ENCODE measurements at places on chromosomes 12 and 14. TPM values are rescaled to one million over a fixed set of nuclear protein-coding genes. Genes with fewer than 3 reads are reported as not detected.
A peak's percentile ranks its signal among the peaks of the same experiment; 100 is the strongest.

DNA sequence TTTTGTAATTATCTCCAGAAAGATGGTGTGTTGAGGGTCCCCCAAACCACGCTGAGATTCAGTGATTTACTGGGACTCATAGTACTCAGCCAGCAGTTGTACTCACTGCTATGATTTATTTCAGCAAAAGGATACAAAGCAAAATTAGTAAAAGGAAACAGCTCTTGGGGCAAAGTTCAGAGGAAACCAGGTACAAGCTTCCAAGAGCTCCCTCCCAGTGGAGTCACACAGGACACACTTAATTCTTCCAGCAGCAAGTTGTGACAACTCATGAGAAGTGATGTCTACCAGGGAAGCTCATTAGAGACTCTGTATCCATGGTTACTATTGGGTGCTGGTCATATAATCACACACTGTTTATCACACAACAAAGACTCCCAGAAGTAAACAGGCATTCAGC, 38.7 kb downstream of the TTC8 start:
- H3K4me3 ChIP-seq = no peak overlapping the region
- no peaks in the 10 kb centered on the region for H3K36me3 ChIP-seq
- no peak for DNase-seq

DNA sequence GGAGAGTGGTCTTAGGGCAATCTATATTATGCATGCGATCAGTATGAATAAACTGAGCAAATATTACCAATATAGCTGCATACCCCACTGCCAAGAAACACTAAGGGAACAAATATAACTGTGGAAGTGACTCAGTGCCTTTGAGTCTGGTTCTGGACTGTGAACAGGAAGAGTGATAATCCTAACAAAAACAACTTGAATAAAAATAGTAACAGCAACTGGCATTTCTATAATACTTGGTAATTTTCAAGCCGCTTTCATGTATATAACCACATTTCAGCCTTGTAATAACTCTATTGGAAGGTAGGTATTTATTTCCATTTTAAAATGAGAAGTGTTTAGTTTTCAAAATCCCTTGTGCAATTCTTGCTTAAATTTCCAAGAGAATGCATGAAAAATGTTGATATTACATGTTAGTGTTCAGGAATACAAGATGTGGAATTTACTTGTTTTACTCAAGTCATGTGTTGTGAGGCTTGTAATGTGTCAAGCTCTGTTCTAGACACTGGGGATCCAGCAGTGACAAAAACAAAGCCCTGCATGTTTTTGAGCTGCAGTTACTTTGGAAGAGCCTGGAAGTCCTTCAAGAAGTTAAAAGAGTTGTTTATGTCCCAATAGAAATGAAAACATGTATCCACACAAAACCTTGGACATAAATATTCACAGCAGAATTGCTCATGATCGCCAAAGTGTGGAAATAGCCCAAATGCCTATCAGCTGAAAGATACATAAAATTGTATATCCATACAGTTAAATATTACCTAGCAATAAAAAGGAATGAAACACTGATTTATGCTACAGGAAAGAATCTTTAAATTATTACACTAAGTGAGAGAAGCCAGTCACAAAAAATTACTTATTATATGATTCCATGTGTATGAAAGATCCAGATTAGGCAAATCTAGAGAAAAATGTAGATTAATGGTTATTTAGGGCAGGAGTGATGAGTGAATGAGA, 338.1 kb upstream of the TMEM132C start:
- no peak for DNase-seq
- no peak overlapping the region for H3K27ac ChIP-seq
- H3K36me3 ChIP-seq = no peaks in the 10 kb centered on the region
- no peak overlapping the region for H3K4me3 ChIP-seq

DNA sequence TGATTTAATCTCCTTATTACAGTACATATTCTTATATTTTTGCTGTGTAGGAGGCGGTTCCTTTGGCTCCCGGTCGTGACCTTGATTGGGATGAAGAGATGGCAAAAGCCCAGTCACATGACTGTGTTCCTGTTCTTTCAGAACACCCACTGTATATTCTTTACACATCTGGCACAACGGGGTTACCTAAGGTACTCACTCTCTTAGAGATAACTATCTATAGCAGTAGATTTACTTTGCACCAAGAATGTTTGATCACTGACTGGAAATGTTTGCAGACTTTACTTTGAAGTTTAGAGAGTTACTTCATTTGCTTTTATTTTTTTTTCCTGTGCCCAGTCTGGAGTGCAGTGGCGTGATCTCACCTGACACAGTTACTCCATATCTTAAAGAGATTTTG, 65.2 kb downstream of the ACSS3 start:
- H3K4me1 ChIP-seq = no peaks in the 10 kb centered on the region
- H3K27me3 ChIP-seq = no peaks in the 10 kb centered on the region
- H3K4me3 ChIP-seq = no peak overlapping the region
- DNase-seq = no peak
- H3K27ac ChIP-seq = no peak overlapping the region

Gene KRT72
- not detected for total RNA-seq

- H3K4me1 ChIP-seq = peaks cover 24% of the 10 kb centered on the region
- H3K27me3 ChIP-seq = no peaks in the 10 kb centered on the region
- DNase-seq = peak; percentile 85
- H3K4me3 ChIP-seq = no peak overlapping the region
- H3K27ac ChIP-seq = peak overlapping the region; percentile 61
Observed at GRCh38 chr12:101018540-101018939, 191.5 kb downstream of the SLC5A8 start.

Gene MANSC4
- 0.65 TPM for total RNA-seq

Gene KLRC1
- total RNA-seq = not detected

- H3K27me3 ChIP-seq = no peaks in the 10 kb centered on the region
- DNase-seq = no peak
- H3K4me3 ChIP-seq = no peak overlapping the region
Observed at GRCh38 chr12:101795013-101795412, 35.7 kb downstream of the GNPTAB start.

DNA sequence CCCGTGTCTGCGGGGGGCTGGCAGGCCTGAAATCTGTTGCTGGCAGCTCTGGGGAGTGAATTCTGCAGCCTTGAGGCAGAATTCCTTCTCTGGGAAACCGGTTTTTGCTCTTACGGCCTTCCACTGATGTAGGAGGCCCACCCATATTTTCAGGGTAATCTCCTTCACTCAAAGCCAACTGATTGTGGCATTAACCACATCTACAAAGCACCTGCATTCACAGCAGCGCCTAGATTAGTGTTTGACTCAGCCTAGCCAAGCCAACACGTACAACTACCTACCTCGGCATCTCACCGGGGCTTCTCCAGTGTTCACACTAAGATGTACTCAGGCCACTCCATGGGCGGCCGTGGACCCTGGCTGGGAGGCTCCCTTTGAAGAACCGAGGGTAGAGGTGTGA, 15.8 kb downstream of the C12orf43 start:
- no peak overlapping the region for H3K4me3 ChIP-seq
- no peaks in the 10 kb centered on the region for H3K4me1 ChIP-seq
- no peak overlapping the region for H3K27ac ChIP-seq
- peaks cover 15% of the 10 kb centered on the region for H3K36me3 ChIP-seq
- DNase-seq = no peak

DNA sequence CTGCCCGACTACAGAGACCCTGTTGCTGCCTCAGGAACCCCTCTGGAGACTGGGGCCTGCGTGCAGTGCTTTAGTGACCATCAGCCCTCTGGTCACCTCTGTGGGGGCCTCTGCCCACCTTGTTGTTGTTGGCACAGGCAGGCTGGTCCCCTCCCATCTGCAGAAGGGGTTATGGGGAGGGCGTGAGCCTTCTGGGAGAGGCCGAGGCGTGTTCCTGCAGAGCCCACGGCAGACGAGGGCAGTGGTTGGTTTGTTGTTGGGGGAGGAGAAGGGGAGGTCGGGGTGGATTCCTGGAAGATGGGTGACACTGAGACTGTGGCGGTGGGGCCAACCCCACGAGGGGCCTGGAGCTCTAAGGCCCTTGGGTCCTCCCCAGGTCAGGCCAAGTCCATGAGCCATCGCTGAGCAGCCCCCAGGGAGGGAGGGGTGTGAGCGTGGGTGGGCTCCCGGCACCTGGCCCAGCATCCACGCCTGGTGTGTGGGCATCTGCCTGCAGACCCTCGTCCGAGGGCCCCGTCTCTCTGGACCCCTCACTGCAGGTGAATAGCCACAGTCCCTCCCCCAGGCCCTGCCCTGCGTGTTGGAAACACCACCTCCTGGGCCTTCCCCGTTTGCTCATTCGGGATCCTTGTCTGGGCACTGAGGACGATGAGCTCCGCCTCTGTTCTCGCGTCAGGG, 23.6 kb downstream of the FBRSL1 start:
- no peak overlapping the region for H3K4me3 ChIP-seq
- peaks cover 10% of the 10 kb centered on the region for H3K27me3 ChIP-seq
- peaks cover 4% of the 10 kb centered on the region for H3K36me3 ChIP-seq
- no peak overlapping the region for H3K27ac ChIP-seq
- no peaks in the 10 kb centered on the region for H3K4me1 ChIP-seq

DNA sequence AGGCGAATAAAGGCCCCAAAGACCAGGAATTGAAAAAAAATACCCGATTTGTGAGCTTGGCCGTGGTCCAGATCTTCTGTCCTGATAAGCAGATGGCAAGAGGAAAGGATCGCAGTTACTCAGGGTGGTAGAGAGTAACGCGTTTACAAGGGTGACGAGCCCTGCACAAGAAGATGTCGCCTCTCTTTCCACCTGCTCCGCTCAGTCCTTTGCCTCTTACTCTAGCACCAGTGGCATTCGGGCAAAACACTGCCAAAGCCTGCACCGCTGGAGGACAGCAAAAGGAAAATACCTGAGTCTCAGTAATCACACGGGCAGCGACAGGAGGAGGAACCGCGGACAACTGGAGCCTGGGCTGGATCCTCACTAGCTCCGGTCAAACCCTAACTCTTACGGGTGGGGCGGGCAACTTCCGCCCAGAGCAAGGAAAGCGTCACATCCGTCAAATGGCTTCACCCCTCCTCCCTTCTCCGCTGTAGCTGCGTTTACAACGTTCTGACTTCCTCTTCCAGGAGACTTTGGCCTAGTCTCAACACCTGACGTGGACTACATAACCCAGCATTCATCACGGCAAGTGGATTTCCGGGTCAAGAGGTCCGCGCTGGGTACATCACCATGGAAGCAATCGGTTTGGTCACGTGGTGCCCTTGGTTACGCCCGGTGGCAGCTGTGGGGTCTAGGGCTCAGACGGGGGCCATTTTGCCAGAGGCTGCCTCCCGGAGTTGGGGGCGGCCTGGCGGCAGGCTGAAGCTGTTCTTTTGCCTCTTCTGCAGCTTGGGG, at the start of the genes KLHL28 and TOGARAM1:
KLHL28 (minus strand) TSS at position 394 of the 780 bp plus-strand sequence. CDS start 16,019 bp downstream, outside the sequence.
TOGARAM1 (plus strand) TSS at position 637 of the 780 bp plus-strand sequence. CDS start 232 bp downstream, outside the sequence.
- peak within 1 kb of the TSS; percentile 71 for H3K4me3 ChIP-seq
- no peaks in the 10 kb centered on the region for H3K36me3 ChIP-seq
- H3K4me1 ChIP-seq = peaks cover 34% of the 10 kb centered on the region
- peak within 1 kb of the TSS; percentile 60 for H3K27ac ChIP-seq
- peak; percentile 100 for DNase-seq
- H3K27me3 ChIP-seq = no peaks in the 10 kb centered on the region

- peaks cover 4% of the 10 kb centered on the region for H3K27me3 ChIP-seq
- H3K4me3 ChIP-seq = no peak overlapping the region
- H3K36me3 ChIP-seq = no peaks in the 10 kb centered on the region
- H3K27ac ChIP-seq = no peak overlapping the region
Observed at GRCh38 chr14:34424488-34424887, 37.6 kb downstream of the SPTSSA start.

DNA sequence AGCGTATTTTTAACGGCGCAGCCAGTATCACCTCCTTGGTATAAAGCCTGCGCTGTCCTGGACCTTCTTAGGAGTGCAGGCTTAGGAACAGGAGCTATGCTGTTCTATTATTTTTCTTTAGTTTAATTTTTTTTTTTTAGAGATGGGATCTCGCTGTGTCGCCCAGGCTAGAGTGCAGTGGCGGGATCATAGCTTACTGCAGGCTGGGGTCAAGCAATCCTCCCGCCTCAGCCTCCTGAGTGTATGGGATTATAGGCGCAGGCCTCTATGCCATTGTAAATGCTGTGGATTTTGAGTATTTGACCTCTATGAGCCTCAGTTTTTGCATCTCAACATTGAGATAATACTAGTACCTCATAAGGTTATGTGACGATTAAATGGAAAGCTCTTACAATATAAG, 4.1 kb downstream of the OR10AD1 start:
- peaks cover 11% of the 10 kb centered on the region for H3K27me3 ChIP-seq
- H3K4me3 ChIP-seq = peak overlapping the region; percentile 71
- no peak overlapping the region for H3K27ac ChIP-seq
- H3K36me3 ChIP-seq = no peaks in the 10 kb centered on the region
- peaks cover 10% of the 10 kb centered on the region for H3K4me1 ChIP-seq
- DNase-seq = no peak

Gene DPPA3
- not detected for total RNA-seq

GRCh38 chr12:105538880-105539279, 208.4 kb downstream of the C12orf75 start:
- H3K27ac ChIP-seq = no peak overlapping the region
- H3K4me3 ChIP-seq = no peak overlapping the region
- DNase-seq = no peak
- no peaks in the 10 kb centered on the region for H3K4me1 ChIP-seq
- no peaks in the 10 kb centered on the region for H3K27me3 ChIP-seq
- H3K36me3 ChIP-seq = peaks cover 28% of the 10 kb centered on the region

DNA sequence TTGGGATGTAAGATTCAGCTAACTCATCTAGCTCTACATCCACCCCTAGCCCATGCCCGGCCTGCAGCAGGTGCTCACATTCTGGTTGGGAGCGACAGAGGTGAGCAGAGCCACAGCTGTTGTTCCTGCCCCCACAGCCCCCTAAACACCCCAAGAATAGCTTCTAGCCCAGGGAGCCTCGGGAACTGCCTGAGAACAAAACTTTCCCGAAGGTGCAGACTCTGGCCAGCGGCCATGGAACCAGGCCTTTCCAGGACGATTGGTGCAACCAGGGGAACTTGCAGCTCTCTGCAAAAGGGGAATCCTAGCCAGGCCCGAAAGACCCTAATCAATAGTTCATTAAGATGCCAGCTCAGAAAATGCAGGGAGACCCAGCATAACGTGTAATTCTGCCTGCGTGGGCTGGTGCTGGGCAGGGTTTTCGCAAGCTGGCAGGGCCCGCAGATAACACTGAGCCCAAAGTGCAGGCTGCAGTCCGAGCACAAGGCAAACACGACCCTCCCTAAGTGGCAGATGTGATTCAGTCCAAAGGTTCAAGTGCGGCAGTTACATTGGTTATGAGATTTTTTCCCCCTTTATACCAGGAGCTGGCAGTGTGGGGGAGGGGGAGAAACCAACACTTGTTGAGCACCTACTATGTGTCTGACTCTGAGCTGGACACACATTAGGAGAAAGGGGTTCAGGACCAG, 122.5 kb upstream of the MAP1LC3B2 start:
- no peak overlapping the region for H3K4me3 ChIP-seq
- no peak overlapping the region for H3K27ac ChIP-seq
- DNase-seq = no peak
- peaks cover 3% of the 10 kb centered on the region for H3K4me1 ChIP-seq
- no peaks in the 10 kb centered on the region for H3K27me3 ChIP-seq
- H3K36me3 ChIP-seq = no peaks in the 10 kb centered on the region

Data from endothelial cell of umbilical vein (primary cell).